ENCODE measurements at places on chromosomes 11 and 22.

DNA sequence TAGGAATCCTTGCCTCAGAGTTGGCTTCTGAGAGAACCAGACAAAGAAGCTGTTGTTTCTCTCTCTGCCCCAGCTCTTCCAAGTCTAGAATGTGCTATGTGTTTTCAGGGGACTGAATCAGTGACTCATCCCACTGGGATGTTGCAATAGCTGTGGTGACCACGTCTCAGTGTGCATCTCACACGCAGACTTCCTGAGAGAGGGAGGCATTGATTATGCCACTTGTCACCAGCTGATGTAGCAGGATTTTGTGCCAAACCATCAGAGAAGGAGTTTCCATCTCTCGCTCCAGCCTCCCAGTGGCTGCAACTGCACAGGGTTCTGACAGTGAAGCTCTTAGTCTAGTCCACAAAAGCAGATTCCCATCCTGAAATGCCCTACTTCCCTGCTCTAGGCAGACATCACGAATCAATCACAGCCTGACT, 455.8 kb downstream of the MIAT start:
- DNase-seq, result no peak

- DNase-seq, result no peak
Measured at GRCh38 chr22:48832592-48832991, 995.1 kb downstream of the BRD1 start.

- no peak for DNase-seq
Measured at GRCh38 chr11:20933086-20933485, 263.7 kb downstream of the NELL1 start.

DNA sequence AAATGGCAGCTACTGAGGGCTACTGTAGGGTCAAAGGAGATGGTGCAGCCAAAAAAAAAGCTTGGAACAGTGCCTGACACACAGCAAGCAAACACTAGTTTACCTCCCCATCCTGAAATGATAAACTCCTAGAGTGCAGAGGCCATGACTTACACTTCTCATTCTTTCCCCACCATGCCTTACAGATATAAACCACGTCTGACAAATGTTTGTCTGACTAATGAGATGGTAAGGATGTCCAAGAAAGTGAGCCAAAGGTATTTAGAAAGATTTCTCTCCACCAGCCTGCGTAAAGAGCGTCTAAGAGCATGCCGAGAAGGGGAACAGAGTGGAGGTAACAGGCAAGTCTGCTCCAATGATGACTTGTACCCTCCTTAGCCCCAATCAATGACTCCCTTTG, 99.0 kb downstream of the LARGE1 start:
- no peak for DNase-seq

- no peak for DNase-seq
Measured at GRCh38 chr11:119445850-119446249, 22.9 kb upstream of the THY1 start.

DNA sequence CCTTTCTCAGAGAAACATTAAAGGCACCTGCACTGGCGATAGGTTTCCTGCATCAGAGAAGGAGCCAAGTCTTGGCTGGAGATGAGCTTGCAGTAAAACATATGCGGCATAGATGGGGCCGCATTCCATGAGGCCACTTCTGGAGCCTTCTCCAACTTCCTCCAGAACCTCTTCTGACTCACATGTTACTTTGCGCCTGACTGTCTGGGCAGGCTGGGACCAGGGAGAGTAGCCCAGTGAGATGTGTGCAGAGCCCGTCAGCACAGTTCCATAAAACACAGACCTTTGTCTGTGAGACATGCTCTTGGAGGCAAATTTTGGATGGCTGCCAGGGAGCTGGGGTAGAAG, 55.4 kb upstream of the BID start:
- no peak for DNase-seq

DNA sequence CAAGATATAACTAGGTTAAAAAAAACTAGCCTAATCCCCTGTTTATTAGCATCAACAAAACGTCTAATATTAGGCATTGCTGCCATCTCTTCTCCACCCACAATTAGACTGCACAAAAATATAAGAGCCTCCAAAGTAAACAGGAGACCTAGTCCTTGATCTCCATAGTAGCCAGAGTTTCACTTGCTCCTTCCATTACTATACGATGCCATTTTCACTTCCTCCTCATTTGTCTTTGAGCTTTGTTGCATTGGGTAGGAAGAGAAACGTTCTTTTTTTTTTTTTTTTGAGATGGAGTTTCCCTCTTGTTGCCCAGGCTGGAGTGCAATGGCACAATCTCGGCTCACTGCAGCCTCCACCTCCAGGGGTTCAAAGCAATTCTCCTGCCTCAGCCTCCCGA, 42.3 kb upstream of the RDX start:
- DNase-seq, result no peak

DNA sequence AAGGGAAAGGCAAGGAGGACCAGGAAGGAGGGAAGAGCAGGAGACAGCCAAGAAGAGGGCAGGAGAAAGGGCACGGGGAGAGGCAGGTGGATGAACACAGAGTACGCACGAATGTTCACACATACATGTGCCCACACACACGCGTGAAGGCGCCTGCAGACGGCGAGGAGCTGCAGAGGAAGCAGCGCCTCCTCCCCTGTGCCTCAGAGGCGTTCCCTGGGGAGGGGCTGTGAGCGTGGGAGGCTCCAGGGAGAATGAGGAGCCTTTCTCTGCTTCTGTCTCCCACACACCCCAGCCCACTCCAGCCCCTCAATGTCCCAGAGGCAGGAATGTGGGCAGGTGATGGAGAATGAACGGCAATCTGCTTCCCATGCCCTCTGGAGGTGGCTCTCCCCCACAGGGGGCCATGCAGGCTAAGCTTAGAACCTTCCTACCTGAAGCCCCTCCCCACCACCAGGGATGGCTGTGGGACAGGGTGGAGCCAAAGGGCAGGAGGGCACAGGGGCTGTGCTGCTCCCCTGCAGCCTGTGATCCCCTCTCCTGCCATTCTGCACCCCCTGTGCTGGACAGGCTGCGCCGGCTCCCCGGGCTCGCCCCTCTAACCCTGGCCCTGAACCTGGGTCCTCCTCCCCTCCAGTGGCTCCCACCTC, 25.3 kb downstream of the PPM1F start:
- DNase-seq, result no peak

DNA sequence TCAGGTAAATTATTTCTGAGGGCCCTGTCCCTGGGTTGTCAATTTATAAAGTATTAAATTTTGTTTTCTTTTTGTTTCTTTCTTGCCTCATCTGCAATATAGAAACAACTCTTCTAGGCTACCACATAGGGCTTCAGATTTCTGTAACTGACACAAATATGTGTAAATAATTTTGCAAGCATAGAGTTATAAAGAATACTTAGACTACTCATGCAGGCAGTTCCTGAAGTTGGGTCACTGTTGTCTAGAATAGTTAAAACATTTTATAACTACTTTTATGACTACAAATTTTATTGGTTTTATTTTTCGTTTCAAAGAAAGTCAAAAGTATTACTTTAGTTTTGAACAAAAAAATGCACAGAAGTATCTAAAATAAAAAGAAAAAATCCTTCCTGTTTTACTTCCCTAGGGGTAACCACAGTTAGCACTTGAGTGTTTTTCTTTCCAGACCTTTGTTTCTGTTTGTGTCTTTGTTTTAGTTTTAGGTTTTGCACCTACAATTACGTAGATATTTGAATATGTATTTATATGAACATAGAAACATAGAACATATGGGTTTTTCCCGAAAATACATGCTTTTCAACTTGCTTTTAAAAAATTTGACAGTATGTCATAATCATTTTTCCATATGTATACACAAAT, 12.4 kb upstream of the TMEM123 start:
- DNase-seq, result no peak

DNA sequence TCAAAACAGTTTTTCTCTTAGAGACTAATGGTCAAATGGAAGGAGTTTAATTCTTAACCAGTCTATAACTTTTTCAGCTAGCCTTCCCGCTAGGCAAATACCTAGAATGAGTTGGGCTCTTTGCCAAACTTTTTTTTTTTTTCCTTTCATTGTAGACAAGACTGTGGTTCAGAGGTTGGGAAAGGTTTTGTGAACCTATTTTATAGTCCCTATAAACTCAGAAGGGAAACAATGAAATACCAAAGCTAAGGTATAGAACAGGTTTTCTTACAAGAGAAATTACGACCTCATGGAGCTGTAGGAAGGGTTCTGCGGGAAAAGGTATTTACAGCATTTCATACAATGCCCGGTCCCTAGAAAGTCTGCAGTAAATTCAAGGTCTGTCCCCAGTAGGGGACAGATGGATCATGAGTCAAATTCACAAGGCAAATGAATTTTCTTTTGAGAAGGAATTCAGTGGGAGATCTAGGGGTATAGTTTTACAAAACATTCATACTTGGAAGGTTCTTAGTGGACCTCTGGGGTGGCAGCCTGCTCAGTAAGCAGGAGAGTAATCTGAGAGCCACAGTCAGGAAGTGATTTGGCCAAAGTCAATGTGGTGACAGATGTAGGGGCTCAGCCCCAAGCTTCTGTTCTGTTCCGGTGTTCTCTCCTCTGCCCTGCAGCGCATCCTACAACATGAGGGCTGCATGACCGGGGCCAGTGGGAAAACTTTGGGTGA, 146.8 kb downstream of the DBX1 start:
- no peak for DNase-seq

DNA sequence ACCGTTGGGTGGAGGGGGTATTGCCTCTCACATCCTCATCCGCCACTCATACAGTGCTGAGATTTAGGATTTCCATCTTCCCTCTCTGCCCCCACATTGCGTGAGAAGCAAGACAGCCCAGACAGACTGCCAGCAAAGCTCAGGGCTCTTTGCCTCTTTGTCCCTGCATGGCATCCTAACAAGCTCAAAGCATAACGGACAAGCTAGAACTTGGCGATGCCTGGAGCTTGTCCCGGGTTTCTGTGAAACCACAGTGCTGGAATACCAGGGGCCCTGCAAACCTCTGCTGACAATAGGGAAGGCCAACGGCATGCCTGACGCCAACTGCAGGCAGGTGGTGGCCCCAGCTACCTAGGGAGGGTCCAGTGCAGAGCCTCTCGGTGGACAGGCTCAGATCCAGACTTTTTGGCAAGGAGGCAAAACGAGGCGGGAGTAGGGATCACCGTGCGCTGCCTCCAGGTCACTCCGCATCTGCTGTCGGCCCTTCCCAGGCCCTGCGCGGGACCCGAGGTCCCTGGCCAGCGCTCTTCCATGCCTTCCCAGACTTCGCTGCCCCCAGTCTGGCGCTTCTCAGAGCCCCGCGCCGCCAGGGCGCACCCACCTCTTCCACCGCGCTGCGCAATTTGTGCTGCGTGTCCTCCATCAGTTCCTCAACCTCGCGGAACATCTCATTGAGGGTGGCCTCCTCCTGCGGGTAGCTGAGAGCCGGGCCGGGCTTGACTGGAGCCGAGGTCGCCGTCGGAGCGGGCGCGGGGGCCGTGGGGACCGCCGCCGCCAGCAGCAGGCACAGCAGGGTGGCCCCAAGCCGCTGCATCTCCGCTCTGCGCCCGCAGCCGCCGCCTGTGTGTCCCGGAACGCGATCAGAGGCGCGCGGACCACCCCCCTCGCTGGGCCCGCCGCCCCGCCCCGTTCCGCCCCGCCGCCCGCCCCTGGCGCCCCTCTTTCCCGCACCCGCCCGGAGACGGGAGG, at the start of gene DKK3:
Gene DKK3, minus strand, starts transcription at position 858 of the 969 bp plus-strand sequence. Its CDS starts 44 bp downstream, at position 814.
- no peak for DNase-seq

DNA sequence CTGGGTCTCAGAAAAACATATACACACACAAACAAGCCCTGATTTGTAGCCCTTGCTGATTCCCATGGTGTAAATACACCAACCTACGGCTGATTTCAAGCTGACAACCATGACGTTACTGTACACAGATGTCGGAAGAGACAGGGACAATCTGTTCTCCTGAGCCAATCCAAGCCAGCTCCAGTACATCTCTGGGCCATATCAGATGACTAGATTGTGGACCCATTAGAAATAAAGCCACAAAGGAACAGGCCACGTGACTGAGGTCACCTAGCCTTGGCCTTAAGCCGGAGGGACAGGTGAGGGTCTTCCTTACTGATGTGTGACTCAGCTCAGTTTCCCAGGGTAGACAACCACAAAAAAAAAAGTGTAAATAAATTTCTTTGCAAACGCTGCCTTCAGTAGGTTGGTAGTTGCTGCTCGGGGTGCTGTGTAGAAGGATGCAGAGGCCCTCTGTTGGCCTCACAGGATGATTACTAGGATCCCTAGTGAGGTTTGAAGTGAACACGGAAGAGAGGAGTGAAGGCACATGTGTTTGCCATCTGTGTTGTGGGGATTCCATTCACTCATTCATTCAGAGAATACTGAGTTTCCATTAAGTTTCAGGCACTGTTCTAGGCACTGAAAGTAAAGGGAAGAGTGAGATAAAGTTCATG, 99.0 kb upstream of the LARGE1 start:
- no peak for DNase-seq

- no peak for DNase-seq
Measured at GRCh38 chr11:72244361-72245262, 636 bp upstream of the PHOX2A start.

DNA sequence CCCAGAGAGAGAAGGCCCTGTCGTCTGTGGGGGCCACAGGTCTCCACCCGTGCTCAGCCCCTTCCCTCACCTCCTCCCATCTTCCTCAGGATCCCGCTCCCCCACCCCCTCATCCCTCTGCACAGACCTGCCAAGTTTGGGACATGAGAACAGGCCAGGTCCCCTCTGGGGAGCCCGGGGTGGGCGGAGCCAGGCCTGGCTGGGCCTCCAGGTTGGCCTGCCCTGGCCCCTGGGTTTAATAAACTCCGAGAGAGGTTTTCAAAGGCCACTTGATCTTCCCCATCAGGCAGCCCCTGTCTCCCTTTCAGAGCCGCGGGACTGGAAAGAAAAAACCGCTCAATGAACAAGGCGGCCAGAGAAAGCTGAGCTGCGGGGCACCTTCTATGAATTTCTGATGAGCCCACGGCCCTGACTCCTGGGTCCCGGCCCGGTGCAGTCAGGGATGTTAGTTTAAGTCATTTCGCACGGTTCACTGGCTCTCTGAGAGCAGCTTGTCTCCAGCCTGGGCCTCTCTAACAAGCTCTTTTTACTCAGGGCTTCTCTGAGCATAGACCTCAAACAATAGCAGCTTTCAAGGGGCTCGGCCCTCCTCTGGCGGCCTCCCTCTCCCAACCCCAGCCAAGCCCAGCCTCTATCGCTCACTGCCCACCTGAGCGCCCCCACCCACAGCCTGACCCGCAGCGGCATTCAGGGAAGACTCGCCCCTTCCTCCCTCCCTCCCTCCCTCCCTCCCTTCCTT, 64.8 kb downstream of the RPUSD4 start:
- peak; percentile 54 for DNase-seq

DNA sequence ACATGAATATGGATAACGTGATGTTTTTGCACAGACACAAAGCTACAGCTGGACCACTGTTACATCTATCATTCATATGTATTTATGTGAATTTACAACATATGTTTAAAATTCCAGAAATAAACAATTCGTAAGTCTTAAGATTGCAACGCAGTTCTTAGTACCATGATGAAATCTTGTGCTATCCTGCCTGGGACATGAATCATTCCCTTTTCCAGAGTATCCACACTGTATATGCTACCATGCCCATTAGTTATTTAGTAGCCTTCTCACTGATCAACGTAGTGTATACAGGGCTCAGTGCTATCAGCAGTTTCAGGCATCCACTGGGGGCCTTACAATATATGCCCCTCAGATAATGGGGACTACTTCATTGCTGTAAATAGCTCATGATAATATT, 4.3 kb downstream of the ATL3 start:
- DNase-seq, result no peak
